GM19239 (cell line): ENCODE measurements at places on chromosomes 1 and 21.

DNA sequence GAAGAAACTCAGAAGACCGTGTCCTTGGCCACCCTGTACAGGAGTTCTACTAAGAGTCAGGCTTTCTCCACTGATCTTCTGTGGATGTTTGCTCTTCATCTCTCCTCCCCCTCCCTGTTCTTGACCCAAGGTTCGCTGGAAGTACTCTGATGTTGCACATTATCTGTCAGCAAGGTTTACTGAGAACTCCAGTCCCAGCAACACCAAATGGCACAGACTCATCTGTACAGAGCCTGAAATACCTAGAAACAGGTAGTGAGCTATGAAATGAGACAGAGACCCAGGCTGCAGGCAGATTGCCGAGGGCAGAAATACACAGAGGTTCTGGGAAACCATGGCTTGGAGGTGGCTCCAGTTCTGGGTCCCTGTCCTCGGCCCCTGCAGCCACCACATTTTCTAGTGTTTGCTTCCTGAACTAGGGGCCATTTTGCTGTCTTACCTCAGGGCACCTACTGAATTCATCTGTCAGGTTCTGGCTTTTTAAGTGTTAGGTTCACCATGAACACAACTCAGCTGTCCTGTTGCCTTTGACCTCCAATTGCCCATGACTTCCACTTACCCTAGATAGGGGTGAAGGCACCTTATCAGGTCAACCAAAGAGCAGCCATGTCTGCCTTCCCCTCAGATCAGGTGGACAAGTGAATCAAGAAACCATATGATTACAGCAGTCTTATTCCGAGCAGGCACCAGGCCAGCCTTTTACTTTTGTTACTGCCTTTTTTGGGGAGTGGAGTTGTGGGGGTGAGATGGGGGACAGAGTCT is 92.2 kb downstream of the CDC7 start:
- no peak for DNase-seq

DNA sequence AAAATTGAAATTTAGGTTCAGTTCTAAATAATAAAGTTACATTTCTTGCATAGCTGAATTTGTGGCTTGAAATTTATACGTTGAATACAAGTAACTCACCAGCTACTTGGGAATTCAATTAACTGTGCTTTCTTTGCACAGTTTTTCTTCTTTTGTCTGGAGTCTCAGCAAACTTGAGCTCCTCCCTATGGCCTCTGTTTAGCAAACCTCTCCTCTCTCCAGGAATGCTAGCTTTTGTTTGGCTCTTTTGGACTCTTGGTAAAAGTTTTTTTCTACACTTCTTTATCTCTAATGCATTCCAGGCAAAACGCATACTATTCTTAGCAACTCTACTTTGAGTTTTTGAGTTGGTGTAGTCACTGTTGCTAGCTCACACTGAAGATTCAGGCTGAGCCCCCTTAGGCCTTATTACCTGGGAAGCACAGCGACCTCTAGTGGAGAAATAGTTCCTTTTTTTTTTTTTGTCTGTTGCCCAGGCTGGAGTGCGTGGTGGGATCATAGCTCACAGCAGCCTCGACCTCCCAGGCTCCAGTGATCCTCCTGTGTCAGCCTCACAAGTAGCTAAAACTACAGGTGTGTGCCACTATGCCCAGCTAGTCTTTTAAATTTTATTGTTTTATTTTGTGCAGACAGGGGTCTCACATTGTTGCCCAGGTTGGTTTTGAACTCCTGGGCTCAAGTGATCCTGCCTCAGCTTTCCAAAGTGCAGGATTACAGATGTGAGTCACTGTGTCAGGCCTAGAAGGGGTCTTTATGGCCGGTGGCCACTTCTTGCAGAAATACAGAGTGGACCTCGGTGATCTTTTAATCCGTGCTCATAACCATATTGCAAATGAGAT is 61.7 kb downstream of the CASQ2 start:
- DNase-seq, result peak; percentile 27

DNA sequence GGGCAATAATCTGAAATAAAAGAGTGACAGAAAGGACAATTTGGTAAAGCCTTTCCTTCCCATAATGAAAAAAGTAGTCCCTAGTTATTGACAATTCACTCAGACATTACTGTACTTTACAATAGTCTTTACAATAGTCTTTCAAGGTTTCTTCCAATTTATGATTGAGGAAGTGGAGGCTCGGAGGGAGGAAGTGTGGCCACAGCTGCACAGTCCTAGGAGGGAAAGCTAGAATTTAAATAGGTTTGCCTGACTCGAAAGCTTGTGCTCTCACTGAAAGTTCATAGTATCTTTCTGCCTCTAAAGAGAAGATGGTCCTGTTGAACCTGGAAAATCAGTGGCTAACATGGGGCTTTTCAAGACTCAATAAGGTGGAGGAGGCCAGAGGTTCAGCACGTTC is 203.2 kb downstream of the SDCCAG8 start:
- DNase-seq, result no peak

DNA sequence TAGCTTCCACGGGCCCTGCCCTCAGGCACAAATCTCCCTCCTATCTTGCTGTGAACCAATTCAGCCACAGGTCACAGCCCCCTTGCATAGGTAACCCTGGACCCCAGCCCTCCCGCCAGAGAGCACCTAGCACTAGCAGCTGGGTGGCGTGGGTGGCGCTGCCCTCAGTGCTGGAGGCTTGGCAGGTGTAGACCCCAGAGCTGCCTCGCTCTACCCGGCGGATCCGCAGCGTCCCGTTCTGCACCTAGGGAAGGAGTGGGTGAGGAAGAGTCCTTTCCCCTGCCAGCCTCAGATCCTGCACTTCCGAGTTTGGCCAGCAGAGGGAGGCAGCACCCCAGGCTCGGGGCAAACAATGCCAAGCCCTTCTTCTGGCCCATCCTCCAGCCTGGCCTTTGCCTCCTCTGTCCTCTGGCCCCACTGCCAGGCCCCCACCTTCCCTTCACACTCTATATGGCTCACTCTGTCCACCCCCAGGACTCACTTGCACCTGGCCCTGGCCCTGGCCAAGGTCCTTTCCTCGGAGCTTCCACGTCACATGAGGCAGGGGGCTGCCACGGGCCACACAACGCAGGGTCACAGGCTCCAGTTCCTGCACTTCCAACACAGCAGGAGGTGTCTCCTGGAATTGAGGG is 9.0 kb downstream of the IGSF9 start:
- DNase-seq, result peak; percentile 85

GRCh38 chr1:225674381-225674780 is 21.5 kb upstream of the ENAH start:
- DNase-seq, result no peak

- no peak for DNase-seq
Observed at GRCh38 chr1:21200767-21201166, 24.1 kb upstream of the EIF4G3 start.

DNA sequence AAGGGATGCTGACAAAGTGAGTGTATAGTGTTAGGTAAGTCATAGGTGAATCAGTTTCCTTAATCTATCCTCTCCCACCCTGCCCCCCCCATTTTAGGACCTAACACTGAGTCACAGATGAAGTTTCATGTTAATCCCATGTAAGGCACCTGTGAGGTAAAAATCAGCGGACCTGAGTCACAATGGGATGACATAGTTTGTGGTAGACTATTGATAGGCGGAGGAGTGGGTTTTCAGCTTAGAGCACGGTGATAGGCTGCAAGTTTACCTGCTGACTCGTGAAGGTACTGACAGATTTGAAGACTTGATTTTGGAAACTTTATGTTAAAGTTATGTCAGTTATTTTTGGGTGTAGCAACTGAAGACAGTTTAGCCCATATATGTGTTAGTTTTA is 1.7 kb downstream of the TOR1AIP1 start:
- no peak for DNase-seq

GRCh38 chr1:84839544-84839943 is 53.5 kb downstream of the LPAR3 start:
- DNase-seq, result no peak

DNA sequence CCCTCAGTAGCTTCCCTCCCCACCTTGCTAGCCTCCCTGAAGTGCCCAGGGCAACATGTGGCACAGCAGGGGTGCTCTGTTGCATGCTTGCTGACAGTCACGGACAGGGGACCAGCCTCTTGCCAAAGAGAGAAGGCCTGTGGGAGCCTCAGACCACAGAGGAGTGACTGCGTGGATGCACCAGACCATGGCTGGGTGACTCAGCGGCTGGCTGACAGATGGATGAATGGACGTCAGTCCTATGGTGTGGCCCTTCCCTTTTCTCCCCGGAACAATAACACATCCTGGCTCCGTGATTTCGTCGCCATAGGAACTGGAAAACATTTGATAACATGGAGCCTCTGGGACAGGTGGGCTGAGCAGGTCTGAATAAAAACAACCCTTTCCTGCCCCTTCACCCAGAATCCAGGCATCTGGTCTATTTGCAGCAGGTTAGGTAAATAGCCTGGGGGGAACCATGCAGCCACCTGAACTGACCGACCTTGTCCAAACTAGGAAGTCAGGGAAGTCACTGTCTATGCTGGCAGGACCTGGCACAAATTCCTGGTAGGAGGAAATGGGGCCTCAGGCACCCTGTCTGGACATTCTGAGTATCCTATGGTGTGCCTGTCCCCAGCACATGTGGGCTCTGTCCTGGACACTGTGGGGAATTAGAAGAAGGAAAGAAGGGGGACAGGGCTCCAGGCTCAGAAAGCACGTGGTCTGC is 53.3 kb downstream of the NENF start:
- DNase-seq, result no peak

DNA sequence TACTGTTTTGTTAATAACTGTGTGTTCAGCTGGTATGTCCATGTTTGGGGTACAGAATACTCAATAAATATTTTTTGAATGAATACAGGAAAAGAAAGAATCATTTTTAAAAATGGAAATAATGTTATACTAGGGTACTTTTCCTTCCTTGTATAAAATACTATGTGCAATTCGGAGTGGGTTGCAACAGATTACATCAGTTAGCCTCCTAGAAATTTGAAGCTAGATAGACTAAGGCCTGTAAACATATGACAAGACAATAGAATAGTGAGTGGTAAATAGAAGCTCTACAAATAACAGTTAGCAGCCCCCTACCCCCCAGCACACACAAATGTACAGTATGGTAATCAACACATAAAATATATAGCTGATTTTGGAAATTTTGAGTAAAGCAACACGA is 195.9 kb downstream of the KCNT2 start:
- DNase-seq, result no peak

DNA sequence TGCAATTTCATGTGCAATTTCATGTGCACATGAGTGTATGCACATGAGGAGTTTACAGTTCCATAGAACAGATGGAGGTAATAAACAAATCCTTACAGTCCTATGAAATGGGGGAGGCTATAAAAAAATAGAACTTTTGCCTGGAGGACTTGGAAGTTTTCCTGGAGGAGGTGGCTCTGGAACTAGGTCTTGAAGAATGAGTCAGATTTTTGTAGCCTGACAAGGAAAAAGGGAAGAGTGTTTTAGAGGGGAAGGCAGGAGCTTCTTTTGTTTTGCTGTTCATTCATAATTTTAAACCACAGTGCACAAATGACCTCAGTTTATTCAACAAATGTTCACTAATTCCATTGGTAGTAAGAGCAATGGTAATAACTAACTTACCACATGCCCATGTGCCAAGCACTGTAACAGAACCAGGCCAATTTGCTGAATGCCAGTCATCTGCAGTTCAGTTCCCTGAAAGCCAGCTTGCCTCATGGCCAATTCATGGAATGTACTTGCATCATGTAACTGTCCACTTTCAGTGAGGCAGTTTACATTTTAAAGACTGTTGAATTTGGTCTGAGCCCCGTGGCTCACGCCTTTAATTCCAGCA is 2.7 kb downstream of the DIO1 start:
- DNase-seq, result no peak

GRCh38 chr1:228370439-228370940 is 36.1 kb downstream of the TRIM11 start:
- no peak for DNase-seq
